Brain (organoid and tissue), 16 donors: ENCODE measurements at places on chromosomes 2 and 18.

GRCh38 chr2:15706424-15706823 lies 114.8 kb downstream of the DDX1 start:
- no peak for DNase-seq

DNA sequence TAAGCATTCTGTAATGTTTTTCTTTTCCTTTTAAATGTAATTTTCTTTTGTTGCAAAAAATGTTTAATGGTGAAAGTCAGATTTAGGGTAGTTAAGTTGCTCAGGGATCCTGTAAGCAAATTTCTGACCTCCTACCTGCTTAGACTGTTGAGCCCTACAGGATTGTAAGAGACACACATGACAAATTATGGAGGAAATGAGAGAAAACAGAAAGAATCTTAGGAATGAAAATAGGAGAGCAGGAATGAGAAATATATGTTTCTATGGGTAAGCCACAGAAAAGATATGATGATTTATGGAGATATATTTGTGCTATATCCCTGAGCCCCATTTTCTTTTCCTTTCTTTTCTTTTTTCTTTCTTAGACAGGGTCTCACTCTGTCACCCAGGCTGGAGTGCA lies 28.3 kb downstream of the CYBRD1 start:
- no peak for DNase-seq

DNA sequence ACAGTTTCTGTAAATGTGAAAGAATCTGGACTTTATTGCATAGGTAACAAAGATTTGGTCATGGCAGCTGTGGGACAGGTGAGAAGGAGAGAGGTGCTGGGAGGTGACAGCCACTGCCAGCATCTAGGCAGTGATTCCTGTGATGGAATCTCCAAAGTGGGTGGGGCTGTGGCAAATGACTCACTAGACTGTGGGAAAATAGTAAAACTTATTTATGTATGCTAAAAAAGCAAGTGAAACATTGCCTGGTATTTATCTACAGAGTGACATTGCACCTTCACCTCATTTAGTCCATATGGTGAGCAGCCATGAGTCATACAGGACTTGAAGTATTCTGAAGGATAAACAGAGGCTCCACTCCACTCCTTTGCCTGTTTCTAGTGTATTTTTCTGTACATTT lies 145.3 kb upstream of the MEX3C start:
- DNase-seq, result no peak

- DNase-seq, result peak; percentile 73
These were observed 244.7 kb upstream of the HS6ST1 start for GRCh38 chr2:128563348-128563687.

GRCh38 chr2:176364273-176364977 lies 95.2 kb downstream of the MTX2 start:
- DNase-seq, result peak; percentile 16

GRCh38 chr2:209872675-209873074 lies 101.0 kb downstream of the UNC80 start:
- DNase-seq, result peak; percentile 89

DNA sequence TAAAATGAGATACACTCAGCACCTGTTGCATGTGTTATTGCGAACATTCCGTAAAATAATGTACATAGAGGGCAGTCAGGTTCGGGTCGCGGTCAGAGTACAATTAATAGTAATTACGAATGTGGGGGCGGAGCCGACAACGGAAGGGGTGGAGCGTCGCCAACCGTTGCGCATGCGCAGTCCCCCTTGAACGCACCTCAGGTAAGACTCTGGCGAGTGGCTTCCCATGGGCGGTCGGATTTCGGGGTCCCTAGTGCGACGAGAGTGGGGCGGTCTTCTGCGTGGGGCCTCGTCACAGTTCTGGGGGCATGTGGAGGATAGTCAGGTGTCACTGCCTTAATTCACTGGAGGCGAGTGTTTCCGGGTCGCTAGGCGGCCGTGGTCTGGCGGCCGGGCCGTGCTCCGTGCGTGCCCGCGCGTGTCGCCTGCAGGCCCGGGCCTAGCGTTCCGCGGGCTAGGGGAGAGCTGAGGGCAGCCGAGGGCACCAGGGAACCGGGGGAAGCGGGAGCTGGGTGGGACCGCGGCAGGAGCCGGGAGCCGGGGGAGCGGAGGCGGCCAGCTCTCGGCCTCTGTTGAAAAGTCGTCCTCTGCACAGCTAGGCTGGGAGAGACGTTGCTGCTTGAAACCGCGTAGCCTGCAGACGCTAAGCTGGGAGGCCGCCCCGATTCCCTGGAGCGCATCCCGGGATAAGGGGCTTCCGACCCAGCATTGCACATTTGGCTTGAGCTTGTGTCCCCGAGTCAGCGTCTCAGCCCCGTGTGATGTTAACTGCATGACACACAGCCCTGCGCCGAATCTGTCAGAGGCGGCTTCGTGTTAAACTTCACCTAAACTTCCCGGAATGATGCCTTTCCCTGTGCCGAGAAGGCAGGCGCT lies at the start of gene CEBPZOS:
Gene CEBPZOS, plus strand, starts transcription at position 177 of the 876 bp plus-strand sequence. CDS start 3,209 bp downstream, outside the sequence.
- DNase-seq, result peak; percentile 92

DNA sequence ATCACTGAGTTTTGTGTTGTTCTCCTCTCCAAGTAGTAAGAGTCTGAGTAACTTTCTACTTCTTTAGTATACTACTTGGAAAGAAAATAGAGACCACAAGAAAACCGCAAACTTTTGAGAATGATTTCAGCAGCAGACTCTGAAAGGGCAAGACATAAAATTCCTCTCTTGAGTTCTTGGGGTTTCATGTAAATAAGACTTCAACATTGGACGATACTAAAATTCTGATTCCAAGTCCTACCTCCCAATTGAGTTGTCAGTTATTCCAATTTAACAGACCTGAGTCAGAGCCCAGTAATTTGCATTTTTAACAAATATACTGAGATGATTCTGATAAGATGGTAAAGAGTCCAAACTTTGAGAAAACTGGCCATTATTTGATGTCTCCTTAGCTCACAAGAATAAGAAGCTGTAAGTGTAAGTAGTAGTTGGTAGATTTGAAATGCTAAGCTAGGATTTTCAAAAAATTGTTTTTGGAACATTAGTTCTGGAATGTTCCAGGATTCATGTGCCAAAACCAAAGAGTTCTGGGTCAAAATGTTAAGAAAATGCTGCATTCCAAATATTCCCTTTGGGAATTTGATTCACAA lies 261.6 kb upstream of the SPOPL start:
- no peak for DNase-seq
